ENCODE measurements at places on chromosomes 2 and 18.
A peak's percentile ranks its signal among the peaks of the same experiment; 100 is the strongest.

GRCh38 chr2:219475697-219476651 lies 22.7 kb upstream of the GMPPA start:
- peak; percentile 88 for DNase-seq

DNA sequence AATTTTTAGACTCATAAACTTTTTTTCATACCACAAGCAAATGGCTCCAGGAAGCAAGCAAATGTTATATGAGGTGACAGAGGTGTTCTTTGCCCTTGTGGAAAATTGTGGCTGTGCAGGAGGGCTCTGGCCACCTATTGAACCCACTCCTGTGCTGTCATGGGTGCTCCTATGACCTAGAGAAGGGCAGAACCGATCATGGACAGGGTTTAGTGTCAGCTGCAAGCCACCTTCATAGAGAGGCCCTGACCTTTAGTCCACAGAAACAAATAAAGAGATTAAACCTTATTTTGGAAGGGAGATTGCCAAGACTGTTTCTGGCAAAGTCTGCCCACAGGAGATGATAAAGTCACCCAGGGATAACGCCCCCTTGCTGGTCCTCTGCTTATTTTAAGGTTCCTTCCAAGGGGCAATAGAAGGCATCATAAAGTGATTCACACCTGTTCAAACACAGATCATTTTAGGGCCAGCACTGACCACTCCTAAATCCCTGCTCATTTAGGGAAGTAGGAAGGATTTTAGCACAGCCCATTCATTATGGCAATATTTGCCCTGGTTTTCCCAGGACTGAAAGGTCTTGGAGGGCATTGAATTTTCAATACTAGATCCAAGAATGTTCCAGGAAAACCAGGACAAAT lies 26.1 kb upstream of the STAT4 start:
- no peak for DNase-seq

GRCh38 chr2:171673905-171674304 lies 13.4 kb upstream of the DYNC1I2 start:
- DNase-seq, result no peak

GRCh38 chr2:217789003-217789735 lies 213.6 kb downstream of the TNS1 start:
- DNase-seq, result peak; percentile 96

- DNase-seq, result no peak
These were observed 813.7 kb upstream of the ACVR2A start for GRCh38 chr2:147030966-147031720.

DNA sequence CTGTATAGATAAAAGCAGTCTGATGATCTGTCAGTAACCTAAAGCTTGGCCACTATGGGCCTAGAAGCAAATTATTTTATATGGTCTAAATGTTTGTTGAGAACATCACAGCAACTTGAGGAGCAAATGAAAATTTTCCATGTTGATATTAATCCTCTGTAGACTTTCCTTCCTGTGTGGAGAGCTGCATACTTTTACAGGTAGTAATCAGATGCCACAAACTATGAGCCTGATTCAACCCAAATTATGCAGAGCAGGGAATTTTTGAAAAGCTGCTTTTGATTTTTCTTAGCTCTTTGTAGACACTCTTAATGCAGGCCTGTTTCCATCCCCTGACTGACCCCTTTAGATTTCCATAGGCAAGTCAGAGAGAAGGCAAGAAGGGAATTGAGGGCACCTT lies 17.3 kb downstream of the PAX3 start:
- DNase-seq, result no peak
